ENCODE measurements at places on chromosomes 6 and 20.

GRCh38 chr6:98644063-98644462 lies 190.3 kb upstream of the POU3F2 start:
- DNase-seq, result no peak

- peak; percentile 68 for DNase-seq
These were observed at the start of gene TRERF1 for GRCh38 chr6:42451333-42452170. Gene TRERF1 (minus strand): TSS chr6:42451926. CDS start chr6:42269590, 182,336 bp downstream.

- peak; percentile 59 for DNase-seq
These were observed 89.9 kb upstream of the SYNDIG1 start for GRCh38 chr20:24379484-24379927.

- no peak for DNase-seq
These were observed 8.9 kb downstream of the CCM2L start for GRCh38 chr20:32019156-32019510.

GRCh38 chr20:3194617-3195280 lies 9.7 kb downstream of the DDRGK1 start:
- DNase-seq, result no peak

DNA sequence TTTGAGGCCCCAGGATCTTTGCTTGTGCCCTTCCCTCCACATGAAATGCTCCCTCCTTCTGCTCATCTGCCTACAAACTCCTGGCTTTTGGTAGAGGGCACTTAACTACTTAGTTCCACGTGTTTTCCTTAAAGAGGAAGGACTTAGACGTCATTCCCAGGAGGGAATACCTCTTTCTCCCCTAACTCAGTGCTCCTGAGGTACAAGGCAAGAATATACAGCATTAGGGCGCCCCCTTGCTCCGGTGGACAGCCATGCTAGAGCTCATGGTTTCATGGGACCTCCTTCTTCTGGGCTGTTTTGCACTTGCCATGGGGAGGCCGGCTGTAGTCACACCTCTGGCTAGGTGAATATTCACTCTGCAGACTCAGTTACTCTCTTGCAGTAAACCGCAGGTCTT lies 93.8 kb upstream of the LY86 start:
- DNase-seq, result no peak

DNA sequence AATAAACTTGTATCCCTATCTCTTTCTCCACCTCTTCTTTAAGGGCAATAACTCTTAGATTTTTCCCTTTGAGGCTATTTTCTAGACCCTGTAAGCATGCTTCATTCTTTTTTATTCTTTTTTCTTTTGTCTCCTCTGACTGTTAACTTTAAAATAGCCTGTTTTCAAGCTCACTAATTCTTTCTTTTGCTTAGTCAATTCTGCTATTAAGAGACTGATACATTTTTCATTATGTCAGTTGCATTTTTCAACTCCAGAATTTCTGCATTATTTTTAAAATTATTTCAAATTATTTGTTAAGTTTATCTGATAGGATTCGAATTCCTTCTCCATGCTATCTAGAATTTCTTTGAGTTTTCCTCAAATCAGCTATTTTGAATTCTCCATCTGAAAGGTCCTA lies 84.0 kb downstream of the CFAP61 start:
- DNase-seq, result no peak

DNA sequence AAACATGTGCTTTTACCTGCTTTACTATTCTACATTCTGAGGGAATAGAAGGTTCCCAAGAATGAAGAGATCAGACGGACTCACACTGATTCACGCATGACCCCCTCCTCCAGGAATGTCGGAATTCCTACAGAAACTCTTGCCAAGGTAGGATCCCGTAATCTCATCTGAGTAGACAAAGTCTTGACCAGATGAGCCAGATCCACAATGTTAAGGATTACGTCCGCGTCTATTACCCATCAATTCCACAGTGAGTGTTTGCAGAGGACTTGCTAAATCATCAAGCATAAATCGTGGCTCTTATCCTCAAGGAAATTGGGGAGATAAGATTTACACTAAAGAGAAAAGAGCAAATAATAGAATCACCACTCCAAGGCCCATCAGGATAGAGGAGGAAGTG lies 245.9 kb upstream of the FOXQ1 start:
- DNase-seq, result no peak

DNA sequence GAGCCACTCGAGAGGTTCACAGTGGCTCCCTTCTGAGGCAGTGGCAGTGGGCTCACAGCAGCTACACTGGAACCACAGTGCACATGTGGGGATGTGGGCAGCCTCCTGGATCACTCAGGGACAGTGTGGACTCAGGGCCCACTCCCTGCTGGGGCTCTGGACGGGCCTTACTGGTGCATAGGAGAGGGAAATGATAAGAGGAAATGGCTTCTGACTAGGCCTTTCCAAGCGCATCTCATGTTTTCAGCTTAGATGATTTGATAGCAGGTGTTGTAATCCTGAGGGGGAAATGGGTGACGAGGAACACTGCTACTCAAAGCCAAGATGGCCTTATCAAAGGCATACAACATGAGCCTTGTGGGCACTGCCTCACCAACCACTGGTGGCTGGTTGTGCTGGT lies 44.0 kb downstream of the PANK2 start:
- DNase-seq, result no peak

- no peak for DNase-seq
These were observed 61.1 kb downstream of the FAM217A start for GRCh38 chr6:4017834-4018170.

GRCh38 chr6:20893412-20893811 lies 359.2 kb downstream of the CDKAL1 start:
- no peak for DNase-seq

DNA sequence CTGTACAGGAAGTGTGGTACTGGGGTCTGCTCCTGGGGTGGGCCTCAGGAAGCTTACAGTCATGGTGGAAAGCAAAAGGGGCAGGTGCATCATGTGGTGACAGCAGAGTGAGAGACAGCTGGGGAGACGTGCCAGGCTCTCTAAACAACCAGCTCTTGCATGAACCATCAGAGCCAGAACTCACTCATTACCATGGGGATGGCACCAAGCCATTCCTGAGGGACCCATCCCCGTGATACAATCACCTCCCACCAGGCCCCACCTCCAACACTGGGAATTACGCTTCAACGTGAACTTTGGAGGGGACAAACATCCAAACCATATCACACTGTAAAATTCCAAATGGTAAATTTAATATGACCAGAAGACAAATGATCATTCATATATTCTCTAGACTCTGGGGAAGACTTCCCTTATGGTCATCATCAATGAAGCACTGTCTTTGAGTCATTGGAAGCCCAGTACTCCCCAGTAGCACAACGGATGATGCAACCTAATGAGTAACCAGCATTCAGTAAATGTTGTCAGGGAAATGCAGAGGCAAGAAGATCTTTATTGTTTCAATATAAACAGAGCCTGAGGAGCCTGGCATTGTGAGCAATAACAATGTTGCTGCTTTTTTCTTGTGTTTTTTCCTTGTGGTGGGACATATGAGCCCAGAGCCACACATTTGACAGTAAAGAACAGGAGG lies 48.2 kb upstream of the RALY start:
- no peak for DNase-seq

- peak; percentile 14 for DNase-seq
These were observed 40.4 kb upstream of the NOP56 start for GRCh38 chr20:2612073-2612472.

- no peak for DNase-seq
These were observed 20.4 kb upstream of the BMP2 start for GRCh38 chr20:6746901-6747609.

- DNase-seq, result no peak
These were observed 1516.4 kb upstream of the DEFB115 start for GRCh38 chr20:29740951-29741593.

DNA sequence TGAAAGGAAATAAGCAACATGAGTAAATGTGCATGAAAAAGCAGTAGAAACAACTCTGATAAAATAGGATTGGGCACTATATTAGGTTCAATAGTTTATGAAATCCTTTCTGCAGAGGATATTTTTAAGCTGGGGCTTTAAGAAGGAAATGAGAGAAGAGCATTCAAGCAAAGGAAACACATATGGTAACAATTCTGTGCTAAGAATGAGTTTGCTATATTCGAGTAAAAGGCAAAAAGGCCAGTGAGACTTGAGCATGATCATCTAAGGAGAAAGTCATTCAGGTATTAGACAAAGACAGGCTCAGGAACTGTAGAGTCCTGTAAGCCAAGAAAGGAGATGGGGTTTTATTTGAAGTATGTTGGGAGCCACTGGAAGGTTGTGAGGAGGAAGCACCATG lies 387.1 kb upstream of the FLRT3 start:
- no peak for DNase-seq

- no peak for DNase-seq
These were observed 11.3 kb downstream of the MBOAT1 start for GRCh38 chr6:20200761-20201630.

- no peak for DNase-seq
These were observed 183.1 kb downstream of the UBE3D start for GRCh38 chr6:82882363-82883023.

DNA sequence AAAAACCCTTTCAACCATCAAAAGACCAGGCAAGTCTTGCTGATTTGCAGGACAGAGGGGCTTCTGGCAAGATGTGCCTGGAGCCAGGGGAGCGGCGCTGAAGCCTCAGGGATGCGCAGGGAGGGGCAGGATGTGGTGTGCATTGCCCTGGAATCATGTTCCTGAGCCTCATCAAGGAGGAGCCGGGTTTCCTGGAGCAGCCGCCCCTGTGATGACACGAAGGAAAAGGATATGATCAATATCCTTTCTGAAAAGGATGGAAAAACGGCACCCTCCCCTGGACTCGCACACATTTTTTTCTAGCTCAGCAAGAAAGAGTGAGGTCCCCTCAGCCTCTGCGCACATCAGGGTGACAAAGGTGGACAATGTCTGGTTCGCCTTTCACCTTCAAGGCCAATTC lies 173.1 kb upstream of the SSTR4 start:
- DNase-seq, result no peak

GRCh38 chr20:23111307-23111943 lies 25.3 kb upstream of the CD93 start:
- DNase-seq, result no peak

DNA sequence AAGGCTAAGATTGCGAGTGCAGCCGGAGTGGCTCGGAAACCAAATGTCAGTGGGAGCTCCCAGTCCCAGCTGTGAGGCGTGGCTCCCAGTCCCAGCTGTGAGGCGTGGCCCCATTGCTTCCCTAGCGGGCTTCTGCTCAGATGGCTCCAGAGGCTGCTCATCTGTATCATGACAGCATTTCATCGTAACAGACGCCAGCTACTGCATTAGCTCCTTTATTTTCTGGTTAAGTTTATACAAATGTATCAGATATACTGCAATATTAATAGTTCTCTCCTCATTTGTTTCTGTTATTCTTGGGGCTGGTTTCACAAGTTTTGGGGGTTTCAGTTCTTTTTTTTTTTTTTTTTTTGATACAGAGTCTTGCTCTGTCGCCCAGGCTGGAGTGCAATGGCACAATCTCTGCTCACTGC lies 34.7 kb upstream of the TBXT start:
- no peak for DNase-seq

- peak; percentile 94 for DNase-seq
These were observed at the start of gene RIPK1 for GRCh38 chr6:3068329-3069214. Gene RIPK1 (plus strand): TSS chr6:3068494. CDS start chr6:3076824, 8,330 bp downstream.
